NCI-H187 (cell line): ENCODE measurements at places on chromosomes 11 and 22.

- DNase-seq: no peak
Observed at GRCh38 chr11:119218141-119218878, 12.2 kb downstream of the CBL start.

GRCh38 chr22:46482056-46482675 is 55.3 kb downstream of the CELSR1 start:
- DNase-seq: no peak

DNA sequence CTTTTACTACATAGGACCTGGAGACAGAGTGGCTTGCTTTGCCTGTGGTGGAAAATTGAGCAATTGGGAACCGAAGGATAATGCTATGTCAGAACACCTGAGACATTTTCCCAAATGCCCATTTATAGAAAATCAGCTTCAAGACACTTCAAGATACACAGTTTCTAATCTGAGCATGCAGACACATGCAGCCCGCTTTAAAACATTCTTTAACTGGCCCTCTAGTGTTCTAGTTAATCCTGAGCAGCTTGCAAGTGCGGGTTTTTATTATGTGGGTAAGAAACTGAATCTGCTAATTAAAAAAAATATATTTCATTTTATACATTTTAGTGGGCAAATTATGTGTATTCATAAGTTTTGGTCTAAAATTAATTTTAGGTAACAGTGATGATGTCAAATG is 7.8 kb downstream of the BIRC3 start:
- no peak for DNase-seq

- no peak for DNase-seq
Observed at GRCh38 chr11:71929491-71929890, 645 bp downstream of the RNF121 start.

DNA sequence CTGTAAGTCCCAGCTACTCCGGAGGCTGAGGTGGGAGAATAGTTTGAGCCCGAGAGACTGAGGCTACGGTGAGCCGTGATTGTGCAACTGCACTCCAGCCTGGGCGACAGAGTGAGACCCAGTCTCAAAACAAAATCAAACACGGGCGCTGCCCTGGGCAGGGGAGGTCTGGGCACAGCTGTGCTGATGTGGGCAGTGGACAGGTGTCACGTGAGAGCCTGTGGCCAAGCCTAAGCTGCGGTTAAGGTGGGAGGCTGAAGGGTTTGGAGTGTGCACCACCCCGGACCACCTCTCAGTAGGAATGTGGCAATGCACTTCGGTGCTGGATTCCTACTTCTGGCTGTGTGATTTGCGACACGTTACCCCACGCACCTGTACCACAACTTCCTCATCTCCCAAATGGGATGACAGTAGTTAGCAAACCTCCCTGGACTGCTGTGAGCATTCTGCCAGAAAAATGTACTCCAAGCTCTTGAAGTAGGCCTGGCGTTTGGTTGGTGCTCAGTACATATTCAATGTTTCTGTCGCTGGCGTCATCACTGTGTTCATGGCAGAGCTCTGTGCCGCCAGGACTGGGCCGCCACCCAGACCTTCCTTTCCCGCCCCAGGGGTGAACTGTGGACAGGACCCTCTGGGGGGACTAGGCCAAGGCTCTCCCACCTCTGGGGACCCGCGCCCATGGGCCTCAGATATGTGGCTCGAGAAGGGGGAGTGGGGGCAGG is 807 bp upstream of the ZNF74 start:
- DNase-seq: no peak

GRCh38 chr11:16603245-16603644 is 135.2 kb upstream of the C11orf58 start:
- no peak for DNase-seq

GRCh38 chr11:71452199-71453036 is 585 bp upstream of the NADSYN1 start:
- peak; percentile 52 for DNase-seq

GRCh38 chr22:19175602-19176174 is 2.8 kb downstream of the SLC25A1 start:
- no peak for DNase-seq

DNA sequence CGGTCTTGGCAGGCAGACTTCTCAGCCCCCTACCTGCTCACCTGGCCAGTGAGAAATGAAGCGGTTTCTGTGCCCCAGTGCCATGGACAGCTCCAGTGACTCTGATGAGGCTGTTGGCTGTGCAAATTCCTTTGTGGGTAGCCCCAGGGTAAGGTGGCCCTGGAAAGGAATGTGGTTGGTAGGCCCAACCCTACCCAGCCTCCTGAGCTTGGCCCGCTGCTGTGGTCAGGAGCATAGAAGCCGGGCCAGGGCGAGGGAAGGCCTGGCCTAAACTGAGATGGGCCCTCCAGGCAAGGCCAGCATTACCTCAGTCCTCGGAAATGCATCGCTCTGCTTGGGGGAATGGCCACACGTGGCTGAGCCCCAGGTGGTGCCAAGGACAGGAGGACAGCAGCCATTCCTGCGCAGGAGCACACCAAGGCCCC is 16.9 kb downstream of the DAGLA start:
- DNase-seq: no peak

GRCh38 chr11:36306888-36307287 is 10.8 kb downstream of the PRR5L start:
- no peak for DNase-seq

GRCh38 chr11:13101644-13102512 is 92.8 kb downstream of the RASSF10 start:
- no peak for DNase-seq

DNA sequence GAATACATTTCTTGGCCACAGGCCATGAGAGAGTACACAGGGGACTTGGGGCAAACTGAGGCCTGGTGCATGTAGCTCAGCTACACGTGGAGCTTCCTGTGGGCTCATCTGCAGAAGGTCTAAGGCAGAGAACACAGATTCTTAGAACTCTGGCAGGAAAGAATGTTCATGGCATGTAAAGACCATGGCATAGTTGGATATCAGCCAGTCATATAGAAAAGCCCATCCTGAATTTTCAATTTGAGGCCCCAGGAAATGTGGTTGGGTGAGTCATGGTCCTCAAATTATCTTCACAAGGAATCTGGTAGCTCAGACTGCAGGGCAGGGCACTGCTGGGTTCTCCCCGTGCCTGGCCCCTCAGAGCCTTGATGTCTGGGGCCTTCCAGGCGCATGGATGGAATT is 13.7 kb upstream of the ST3GAL4 start:
- DNase-seq: no peak

DNA sequence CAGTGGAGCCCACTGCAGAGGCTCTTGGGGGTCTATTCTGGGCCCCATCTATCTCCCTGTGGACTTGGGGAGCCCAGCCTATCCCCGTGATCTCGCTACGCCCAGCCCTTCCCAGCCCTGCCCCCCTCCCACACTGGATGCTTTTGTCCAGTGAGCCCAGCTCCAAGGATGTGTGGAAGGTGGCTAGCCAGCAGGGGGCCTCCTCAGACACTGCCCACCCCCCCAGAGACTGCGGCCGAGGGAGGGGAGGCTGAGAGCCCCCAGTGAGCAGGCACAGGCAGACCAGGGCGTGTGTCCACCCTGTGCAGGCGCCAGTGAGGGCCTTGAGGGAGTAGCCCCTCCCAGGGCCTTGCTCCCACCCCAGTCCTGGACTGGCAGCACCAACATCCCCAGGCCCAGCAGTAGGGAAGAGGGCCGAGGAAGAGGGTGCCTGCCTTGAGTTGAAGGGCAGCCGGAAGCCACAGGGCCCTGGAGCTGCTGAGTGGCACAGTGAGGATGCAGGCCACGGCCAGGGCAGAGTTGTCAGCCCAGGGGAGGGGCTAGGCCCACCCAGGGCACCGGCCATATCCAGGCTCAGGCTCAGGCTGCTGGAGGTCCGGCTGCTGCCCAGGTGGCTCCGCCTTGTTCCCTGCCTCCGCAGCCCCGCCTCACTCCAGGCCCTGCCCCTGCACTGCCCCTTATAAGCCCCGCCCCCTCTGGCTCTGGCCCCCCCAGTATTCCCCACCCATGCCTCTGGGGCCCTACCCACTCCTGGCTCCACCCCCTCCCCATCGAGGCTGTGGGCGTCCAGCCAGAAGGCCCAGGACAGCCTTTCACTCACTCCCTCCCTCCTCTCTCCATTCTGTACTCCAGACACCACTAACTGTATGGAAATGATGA is 28.0 kb downstream of the MOB2 start:
- peak; percentile 24 for DNase-seq

- no peak for DNase-seq
Observed at GRCh38 chr11:65016705-65017104, 2.7 kb downstream of the ARL2 start.
